ENCODE measurements at places on chromosomes 11 and 22.

DNA sequence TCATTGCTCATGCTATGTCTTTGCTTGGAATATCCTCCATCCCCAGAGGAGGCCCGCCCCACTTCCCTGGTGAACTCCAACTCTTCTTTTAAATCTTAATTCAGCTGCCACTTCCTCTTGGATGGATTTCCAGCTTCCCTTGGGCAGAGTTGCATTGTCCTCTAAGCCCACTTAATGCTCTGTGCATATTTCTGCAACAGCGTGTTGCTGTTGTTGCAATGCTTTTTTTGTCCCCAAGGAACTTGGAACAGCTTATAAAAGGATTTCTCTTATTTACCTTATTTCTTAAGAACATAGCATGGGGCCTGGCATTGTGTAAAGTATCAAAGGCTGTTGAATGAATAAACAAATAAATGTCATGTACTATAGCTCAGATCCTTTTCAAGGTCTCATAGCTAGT is 507.4 kb downstream of the METTL15 start:
- no peak for DNase-seq

- no peak for DNase-seq
These were observed 244.6 kb upstream of the ANO3 start for GRCh38 chr11:26087120-26087935.

DNA sequence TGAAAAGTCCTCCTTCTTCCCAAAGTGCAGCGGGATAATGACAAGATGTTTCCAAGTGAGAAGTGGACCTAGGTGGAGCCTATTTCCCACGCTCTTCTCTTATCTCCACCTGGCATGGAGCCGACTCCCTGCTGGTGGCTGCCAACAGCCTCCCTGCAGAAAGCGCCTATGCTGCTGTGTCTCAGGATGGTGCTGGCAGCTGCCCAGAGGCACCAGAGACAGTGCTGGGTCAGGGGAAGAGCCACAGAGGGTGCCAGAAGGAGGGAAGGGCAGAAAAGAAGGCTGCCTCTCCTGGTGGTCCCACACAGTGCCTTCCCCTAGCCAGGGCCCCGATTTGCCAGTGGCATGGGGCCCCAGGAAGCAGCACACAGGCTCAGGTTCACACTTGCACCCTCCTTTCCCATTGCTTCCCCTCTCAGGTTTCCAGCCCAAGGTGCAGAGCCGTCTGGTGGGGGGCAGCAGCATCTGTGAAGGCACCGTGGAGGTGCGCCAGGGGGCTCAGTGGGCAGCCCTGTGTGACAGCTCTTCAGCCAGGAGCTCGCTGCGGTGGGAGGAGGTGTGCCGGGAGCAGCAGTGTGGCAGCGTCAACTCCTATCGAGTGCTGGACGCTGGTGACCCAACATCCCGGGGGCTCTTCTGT is 19.0 kb downstream of the CD5 start:
- no peak for DNase-seq

- no peak for DNase-seq
These were observed 33.6 kb upstream of the MMP7 start for GRCh38 chr11:102564110-102564509.

DNA sequence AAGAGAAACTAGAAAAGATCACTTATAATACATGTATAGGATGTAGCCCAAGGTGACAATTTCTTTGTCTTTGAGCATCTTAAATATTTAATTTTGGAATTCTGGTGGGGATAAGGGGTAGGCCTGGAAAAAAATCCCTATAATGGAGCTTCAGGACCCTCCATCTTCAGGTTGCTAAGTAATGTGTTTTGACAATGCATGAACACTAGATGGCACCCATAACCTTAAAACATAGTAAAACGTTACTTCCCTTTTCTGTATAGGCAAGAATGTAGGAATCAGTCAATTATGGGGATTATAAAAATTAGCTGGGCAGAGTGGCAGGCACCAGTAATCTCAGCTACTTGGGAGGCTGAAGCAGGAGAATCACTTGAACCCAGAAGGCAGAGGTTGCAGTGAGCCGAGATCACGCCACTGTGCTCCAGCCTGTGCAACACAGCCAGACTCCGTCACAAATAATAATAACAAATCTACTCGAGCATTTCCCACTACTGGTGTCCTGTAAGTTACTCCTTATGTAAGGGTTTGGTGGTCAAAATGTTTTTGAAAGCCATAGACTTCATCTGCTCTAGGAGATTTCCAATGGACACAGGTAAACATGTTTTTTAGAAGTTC is 541.9 kb upstream of the CCDC90B start:
- peak; percentile 26 for DNase-seq

GRCh38 chr11:95706974-95707387 is 82.6 kb downstream of the FAM76B start:
- no peak for DNase-seq

All from NCI-H524 treated with DMSO at 0.1 percent for 48 hours (cell line).